ENCODE measurements at places on chromosomes 12 and 14. TPM values are rescaled to one million over a fixed set of nuclear protein-coding genes. Genes with fewer than 3 reads are reported as not detected.
A peak's percentile ranks its signal among the peaks of the same experiment; 100 is the strongest.

Gene ACSM4
- total RNA-seq = not detected

Gene CHFR
- 43.6 TPM for total RNA-seq

Gene SOAT2
- not detected for total RNA-seq

GRCh38 chr14:97196336-97196735, 399.2 kb downstream of the VRK1 start:
- no peak for DNase-seq
- H3K36me3 ChIP-seq = no peaks in the 10 kb centered on the region
- no peak overlapping the region for H3K4me3 ChIP-seq
- no peak overlapping the region for H3K27ac ChIP-seq

GRCh38 chr12:58529897-58530741, 390.2 kb downstream of the LRIG3 start:
- H3K36me3 ChIP-seq = no peaks in the 10 kb centered on the region
- no peak overlapping the region for H3K4me3 ChIP-seq
- no peak overlapping the region for H3K27ac ChIP-seq
- H3K4me1 ChIP-seq = peaks cover 7% of the 10 kb centered on the region
- no peak for DNase-seq

- no peak for DNase-seq
- H3K27ac ChIP-seq = no peak overlapping the region
- no peaks in the 10 kb centered on the region for H3K4me1 ChIP-seq
- no peaks in the 10 kb centered on the region for H3K27me3 ChIP-seq
Observed at GRCh38 chr14:96861568-96862310, 64.6 kb downstream of the VRK1 start.

GRCh38 chr12:57607958-57608663, 3.1 kb upstream of the ARHGEF25 start:
- no peak overlapping the region for H3K4me3 ChIP-seq
- peaks cover 37% of the 10 kb centered on the region for H3K4me1 ChIP-seq
- no peak for DNase-seq
- peaks cover 17% of the 10 kb centered on the region for H3K36me3 ChIP-seq
- H3K27me3 ChIP-seq = peaks cover 21% of the 10 kb centered on the region

DNA sequence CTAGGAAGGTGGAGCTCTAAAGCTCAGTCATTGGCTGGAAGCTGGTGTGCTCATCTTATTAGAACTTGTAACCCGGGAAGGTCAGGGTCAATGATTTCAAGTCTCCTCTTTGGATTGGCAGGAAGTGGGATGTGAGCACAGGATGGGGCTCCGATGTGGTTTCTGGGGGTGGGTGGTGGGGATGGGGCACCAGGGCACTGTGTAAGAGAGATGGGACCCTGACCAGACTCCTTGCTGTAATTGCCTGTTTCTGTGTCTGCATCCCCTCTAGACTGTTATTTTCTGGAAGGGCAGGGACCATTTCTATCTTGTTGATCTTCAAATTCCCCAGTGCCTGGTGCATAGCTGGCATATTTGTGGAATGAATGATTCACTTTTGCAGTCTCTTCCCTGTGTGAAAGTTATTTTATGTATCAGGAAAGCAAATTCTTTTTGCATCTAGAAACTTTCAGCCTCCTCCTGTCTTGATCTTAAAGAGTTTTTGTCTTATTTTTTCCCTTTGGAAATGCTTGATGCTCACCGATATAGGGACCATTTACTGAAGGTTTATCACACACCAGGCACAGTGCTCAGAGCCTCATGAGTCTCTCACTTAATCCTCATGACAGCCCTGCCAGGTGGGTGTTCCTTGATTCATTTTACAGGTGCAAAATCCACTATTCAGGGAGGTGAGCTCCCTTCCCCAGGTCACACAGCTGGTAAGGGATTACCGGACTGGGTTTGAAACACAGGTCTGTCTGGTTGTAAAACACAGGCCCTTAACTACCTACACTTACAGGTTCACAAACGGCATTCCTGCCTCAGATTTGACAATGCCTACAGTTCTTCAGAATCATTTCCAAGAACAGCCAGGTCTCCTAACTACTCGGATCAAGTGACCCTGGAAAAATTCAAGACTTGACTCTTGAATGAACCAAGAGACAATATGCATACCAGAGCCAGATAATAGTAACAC, 86.9 kb upstream of the IGF1 start:
- H3K27me3 ChIP-seq = no peaks in the 10 kb centered on the region
- no peak overlapping the region for H3K4me3 ChIP-seq
- H3K4me1 ChIP-seq = no peaks in the 10 kb centered on the region
- no peak overlapping the region for H3K27ac ChIP-seq
- no peak for DNase-seq

DNA sequence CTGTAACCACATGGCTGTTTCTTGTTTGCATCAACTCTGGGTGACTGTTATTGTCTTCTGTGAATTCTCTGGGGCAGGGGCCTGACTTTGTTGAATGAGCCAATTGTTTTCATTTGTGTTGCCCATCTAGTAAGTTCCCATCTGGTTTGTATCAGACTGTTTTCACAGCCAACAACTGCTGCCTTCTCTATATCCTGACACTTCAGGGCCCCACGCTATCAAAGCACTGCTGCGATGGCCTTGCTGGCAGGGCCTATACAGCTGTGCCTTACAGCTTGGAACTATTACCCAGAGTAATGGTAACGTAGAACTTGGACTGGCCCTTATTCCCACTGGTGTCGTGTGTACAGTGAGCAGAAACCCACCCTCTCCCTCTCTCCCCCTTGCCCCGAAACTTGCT, 104.3 kb upstream of the DACT1 start:
- H3K36me3 ChIP-seq = no peaks in the 10 kb centered on the region
- H3K27ac ChIP-seq = no peak overlapping the region

GRCh38 chr12:87376722-87377121, 652.5 kb downstream of the C12orf50 start:
- H3K4me3 ChIP-seq = no peak overlapping the region
- no peaks in the 10 kb centered on the region for H3K36me3 ChIP-seq
- H3K27ac ChIP-seq = no peak overlapping the region

GRCh38 chr14:29461101-29461500, 466.5 kb downstream of the PRKD1 start:
- H3K27me3 ChIP-seq = no peaks in the 10 kb centered on the region
- DNase-seq = no peak
- no peak overlapping the region for H3K27ac ChIP-seq
- H3K36me3 ChIP-seq = no peaks in the 10 kb centered on the region

DNA sequence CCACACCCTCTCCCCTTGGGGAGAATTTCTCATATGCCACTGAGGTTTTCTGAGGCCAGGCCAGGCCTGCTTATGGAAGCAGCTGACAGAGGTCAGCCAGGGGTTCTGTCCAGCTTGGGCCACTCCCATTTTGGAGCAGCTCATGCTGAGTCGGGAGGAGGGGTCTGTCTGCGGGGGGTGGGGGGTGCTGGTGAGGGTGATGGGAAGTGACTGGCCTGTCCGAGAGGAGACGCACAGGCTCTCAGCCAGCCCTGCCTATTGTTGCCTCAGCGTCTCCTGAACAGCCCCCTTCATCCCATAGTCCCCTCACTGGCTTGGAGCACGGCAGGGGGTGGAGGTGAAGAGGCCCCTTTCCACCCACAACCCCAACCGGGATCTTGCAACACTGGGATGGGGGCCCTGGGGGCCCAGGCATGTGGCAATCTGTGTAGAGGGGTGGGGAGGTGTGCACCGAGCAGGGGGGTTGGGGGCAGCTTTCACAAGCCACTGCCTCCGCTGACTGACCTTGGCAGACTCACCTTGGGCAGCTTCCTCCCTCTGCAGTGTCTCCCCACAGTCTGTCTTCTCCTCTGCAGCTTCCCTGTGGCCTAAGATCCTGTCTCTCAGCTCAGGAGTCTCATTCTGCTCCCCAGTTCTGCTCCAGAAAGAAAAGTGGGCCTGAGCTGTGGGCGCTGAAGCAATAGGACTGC, 5.5 kb downstream of the CEBPE start:
- peaks cover 3% of the 10 kb centered on the region for H3K27me3 ChIP-seq
- no peak overlapping the region for H3K27ac ChIP-seq
- peaks cover 31% of the 10 kb centered on the region for H3K4me1 ChIP-seq
- H3K36me3 ChIP-seq = no peaks in the 10 kb centered on the region

DNA sequence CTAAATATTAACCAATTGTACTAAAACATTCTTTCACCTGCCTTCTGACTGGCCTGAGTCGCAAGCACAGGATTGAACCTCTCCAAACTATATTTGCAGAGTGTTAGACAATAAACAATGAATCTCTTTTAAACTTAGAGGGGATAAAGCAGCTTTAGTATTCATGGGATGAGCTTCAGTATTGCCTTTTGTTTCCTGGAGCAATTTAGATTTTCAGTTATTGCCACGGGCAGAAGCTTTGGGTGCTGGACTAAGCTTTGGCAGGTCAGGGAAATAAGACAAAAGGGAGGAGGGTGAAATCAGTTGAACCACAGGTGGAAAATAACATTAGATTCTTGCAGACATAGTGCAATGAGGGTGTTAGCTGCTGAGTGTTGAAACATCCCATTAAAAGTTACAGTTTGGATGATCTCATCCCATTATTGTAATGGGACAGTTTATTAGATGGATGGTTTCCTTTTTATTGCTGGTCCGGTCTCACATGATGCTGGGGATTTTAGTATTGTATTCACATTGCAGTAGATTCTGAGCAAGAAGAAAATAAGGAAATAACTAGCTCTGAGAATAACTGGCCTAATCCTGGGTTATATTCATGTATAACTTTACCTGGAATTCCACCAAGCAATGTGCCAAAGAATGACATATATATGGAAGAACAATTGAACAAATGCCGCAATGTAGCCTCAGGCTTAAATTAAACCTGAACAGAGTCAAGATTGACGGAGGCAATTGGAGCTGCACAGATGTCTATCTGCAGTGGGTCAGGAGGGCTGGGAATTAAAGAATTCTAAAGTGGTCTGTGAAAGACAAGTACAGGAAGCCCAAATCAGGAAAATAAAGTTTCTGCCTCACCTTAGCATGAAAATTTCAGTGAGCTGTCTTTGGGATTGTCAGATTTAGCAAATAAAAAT, 1092.8 kb upstream of the SEL1L start:
- no peaks in the 10 kb centered on the region for H3K27me3 ChIP-seq
- no peaks in the 10 kb centered on the region for H3K36me3 ChIP-seq
- H3K4me3 ChIP-seq = no peak overlapping the region
- H3K27ac ChIP-seq = no peak overlapping the region
- H3K4me1 ChIP-seq = no peaks in the 10 kb centered on the region

DNA sequence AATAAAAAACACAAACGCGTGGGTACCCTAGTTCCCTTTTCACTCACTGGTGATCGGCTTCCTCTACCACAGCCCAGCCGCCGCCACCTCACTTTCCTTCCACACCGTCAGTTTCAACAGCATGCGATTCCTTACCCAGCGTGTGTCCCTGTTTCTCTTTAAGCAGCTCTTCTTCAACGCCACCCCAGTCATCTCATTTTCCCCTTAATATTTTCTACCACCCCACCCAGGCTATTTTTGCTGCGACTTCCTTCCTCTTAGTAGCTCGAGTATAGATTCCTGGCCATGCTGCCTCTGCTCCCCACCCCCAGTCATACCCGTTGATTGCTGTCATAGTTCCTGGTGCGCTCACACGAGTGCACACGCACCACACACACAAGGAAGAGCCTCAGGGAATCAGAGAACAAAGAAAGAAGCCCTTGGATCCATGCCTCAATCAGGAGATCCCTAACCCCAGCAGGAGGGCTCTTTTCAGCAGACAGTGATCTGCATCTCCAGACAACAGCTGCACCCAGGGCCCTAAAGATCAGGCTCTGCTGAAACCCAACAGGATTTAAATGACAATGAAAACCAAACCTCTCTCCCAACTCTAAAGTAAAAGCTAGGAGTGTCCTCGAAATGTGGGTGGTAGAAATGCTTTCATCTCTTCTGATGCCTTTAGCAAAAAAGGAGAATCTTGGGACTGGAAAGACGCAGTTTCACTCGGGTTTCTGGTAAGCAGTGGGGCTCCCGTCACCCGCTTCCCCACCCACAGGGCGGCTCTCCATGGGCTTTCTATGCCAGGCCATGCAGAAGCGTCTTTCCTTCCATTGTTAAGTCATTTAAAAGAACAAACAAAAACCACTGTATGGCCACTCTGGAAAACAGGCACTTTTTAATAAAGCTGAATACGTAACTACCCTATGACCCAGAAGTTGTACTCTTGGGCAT, 23.8 kb downstream of the VPS37B start:
- H3K4me1 ChIP-seq = peaks cover 95% of the 10 kb centered on the region
- peak overlapping the region; percentile 87 for H3K27ac ChIP-seq
- H3K4me3 ChIP-seq = peak overlapping the region; percentile 39
- H3K36me3 ChIP-seq = peaks cover 38% of the 10 kb centered on the region
- H3K27me3 ChIP-seq = no peaks in the 10 kb centered on the region

DNA sequence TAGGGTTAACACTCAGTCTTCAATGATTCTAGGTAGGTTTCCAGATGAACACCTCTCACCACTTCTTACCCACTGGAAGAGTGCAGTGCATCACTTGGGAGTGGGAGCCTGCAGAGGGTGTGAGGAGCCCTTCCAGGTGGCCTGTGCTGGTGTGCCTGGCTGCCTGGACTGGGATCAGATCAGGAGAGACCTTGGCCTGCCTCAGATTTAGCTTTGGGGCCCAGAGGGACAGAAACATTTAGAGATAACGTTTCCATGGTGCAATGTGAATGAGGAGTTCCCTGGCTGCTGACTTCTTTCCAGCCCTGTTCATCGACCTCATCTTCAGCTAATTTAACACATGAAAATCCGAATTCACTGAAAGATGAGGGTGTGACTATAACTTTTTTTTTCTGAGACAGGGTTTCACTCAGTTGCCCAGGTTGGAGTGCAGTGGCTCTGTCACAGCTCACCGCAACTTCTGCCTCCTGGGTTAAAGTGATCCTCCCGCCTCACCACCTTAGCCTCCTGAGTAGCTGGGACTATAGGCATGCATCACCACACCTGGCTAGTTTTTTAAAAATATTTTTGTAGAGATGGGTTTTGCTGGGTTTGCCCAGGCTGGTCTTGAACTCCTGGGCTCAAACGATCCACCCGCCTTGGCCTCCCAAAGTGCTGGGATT, 53.6 kb downstream of the SUSD6 start:
- peak overlapping the region; percentile 63 for H3K27ac ChIP-seq
- H3K27me3 ChIP-seq = no peaks in the 10 kb centered on the region
- H3K36me3 ChIP-seq = peaks cover 10% of the 10 kb centered on the region
- H3K4me1 ChIP-seq = peaks cover 93% of the 10 kb centered on the region
- H3K4me3 ChIP-seq = no peak overlapping the region
- no peak for DNase-seq

GRCh38 chr14:47485421-47485820, 190.0 kb downstream of the MDGA2 start:
- no peak overlapping the region for H3K4me3 ChIP-seq
- no peak overlapping the region for H3K27ac ChIP-seq
- H3K4me1 ChIP-seq = no peaks in the 10 kb centered on the region
- no peaks in the 10 kb centered on the region for H3K27me3 ChIP-seq
- no peak for DNase-seq
- no peaks in the 10 kb centered on the region for H3K36me3 ChIP-seq

- H3K4me1 ChIP-seq = peaks cover 9% of the 10 kb centered on the region
- H3K27ac ChIP-seq = no peak overlapping the region
- H3K27me3 ChIP-seq = no peaks in the 10 kb centered on the region
- DNase-seq = no peak
Observed at GRCh38 chr12:121668750-121669520, 519 bp downstream of the MORN3 start.

Measured in lower lobe of right lung (tissue), 2 donors.